Heart right ventricle (tissue), 16 donors: ENCODE measurements at places on chromosomes 5 and 9.

DNA sequence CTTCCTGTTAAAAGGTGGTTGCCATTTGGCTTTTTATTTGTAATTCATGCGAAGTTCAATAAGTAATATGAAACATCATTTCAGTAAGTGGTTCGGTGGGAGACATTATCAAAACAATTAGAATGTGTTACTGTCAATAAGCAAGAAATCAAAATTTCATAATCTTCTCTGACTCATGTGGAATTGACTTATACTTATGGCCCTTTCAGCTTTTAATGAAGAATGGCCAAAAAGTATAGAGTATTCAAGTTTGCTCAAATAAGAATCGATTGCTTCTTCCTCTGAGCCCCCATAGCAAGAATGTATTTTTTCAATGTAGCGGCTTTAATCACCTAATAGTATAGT lies 174.5 kb downstream of the AOPEP start:
- peak overlapping the region; percentile 65 for H3K27ac ChIP-seq
- peaks cover 26% of the 10 kb centered on the region for H3K4me1 ChIP-seq
- no peaks in the 10 kb centered on the region for H3K36me3 ChIP-seq
- no peak for DNase-seq
- no peaks in the 10 kb centered on the region for H3K27me3 ChIP-seq

GRCh38 chr9:91117959-91118703 lies 243.6 kb downstream of the AUH start:
- H3K4me1 ChIP-seq, result peaks cover 11% of the 10 kb centered on the region
- H3K36me3 ChIP-seq, result no peaks in the 10 kb centered on the region
- peak overlapping the region; percentile 79 for H3K27ac ChIP-seq
- peak; percentile 87 for DNase-seq
- peak overlapping the region; percentile 41 for H3K4me3 ChIP-seq
- H3K27me3 ChIP-seq, result no peaks in the 10 kb centered on the region

DNA sequence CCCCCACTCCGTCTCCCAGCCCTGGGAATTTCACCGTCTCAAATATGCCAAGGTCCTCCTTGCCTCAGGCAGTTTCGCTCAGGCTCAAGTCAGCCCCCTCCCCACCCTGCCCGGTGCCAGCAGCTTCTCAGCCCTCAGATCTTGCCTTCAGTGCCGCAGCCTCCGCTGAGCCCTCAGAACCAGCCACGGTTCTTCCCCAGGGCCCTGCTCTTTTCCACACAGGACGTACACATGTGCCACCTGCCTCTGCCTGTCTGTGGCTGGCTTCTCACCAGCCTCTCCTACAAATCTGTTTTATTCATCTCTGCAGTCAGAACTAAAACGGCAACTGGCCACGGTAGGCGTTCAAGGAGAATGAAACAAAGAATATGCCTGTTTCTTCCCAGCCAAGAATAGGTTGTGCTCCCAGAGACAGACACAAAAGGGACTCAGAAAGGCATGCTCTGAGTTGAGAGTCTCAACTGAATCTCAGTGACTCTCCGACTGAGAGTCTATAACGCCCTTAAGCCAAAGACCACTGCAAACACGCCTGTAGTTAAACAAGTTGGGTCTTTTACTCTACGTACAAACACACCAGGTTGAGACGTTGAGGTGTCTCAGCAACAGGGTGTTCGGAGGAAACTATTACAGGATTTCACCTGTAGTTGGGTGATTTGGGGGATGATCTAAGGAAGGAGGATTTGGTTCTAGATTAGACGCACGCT lies 10.6 kb upstream of the GRIN1 start:
- peak overlapping the region; percentile 89 for H3K4me3 ChIP-seq
- H3K27me3 ChIP-seq, result peaks cover 26% of the 10 kb centered on the region
- DNase-seq, result no peak
- peaks cover 32% of the 10 kb centered on the region for H3K4me1 ChIP-seq
- H3K36me3 ChIP-seq, result no peaks in the 10 kb centered on the region

DNA sequence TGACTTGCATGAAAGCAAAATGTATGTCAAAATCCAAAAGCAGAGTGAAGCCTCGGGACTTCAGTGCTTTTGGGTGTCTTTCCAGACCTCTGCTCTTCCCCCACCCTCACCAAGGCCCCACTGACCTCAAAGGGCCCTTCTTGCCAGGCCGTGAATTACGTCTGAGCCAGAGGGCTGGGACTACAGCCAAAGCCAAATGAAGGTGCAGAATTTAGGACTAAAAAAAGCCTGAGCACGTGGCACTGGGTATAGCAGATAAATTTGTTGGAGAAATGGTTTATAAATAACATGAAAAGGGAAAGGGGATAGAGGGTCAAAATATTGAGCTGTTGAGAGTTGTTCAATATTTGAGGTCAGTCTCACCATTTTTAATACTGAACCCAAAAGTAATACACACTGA lies 163.4 kb downstream of the GHR start:
- no peaks in the 10 kb centered on the region for H3K27me3 ChIP-seq
- H3K27ac ChIP-seq, result peak overlapping the region; percentile 77
- no peaks in the 10 kb centered on the region for H3K36me3 ChIP-seq
- no peaks in the 10 kb centered on the region for H3K4me1 ChIP-seq

DNA sequence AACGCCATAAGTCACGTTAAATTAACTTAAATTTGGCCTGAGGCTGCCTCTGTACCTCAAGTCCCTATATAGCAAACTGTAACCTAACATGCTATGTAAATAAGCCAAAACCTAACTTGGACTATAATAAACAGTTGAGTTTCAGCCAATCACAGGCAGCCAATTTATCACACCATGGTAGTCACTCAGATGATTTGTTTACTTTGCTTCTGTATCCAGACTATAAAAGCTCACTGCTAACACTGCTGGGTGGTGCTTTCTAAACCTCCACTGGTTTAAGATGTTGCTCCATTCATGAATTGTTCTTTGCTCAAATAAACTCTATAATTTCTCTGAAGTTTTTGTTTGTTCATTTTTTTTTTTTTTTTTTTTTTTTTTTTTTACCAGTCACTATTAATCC lies 62.8 kb downstream of the TRPM3 start:
- no peak overlapping the region for H3K27ac ChIP-seq
- H3K4me1 ChIP-seq, result no peaks in the 10 kb centered on the region
- DNase-seq, result no peak
- no peaks in the 10 kb centered on the region for H3K27me3 ChIP-seq

- DNase-seq, result no peak
- peaks cover 57% of the 10 kb centered on the region for H3K4me1 ChIP-seq
- H3K36me3 ChIP-seq, result no peaks in the 10 kb centered on the region
- no peaks in the 10 kb centered on the region for H3K27me3 ChIP-seq
These were observed 165.0 kb upstream of the MPDZ start for GRCh38 chr9:13444245-13445102.

DNA sequence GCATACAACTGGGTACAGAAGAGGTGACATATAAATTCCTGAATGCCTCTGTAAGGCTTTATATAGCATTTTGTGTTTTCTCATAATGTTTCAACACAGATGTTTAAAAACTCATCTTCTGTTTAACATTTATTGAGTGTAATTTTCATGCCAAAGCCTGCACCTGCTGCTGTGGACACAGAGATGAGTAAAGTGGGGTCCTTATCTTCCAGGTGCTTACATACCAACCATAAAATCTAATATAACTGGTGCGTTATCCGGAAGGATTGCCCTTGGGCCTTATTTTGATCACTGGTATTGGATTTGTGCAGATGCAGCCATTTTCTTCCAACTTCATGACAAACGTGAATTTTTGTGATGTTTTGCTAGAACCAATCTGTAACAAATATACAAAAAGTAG lies 222.3 kb downstream of the DMRT2 start:
- no peak overlapping the region for H3K27ac ChIP-seq
- DNase-seq, result no peak
- no peak overlapping the region for H3K4me3 ChIP-seq
- no peaks in the 10 kb centered on the region for H3K36me3 ChIP-seq

DNA sequence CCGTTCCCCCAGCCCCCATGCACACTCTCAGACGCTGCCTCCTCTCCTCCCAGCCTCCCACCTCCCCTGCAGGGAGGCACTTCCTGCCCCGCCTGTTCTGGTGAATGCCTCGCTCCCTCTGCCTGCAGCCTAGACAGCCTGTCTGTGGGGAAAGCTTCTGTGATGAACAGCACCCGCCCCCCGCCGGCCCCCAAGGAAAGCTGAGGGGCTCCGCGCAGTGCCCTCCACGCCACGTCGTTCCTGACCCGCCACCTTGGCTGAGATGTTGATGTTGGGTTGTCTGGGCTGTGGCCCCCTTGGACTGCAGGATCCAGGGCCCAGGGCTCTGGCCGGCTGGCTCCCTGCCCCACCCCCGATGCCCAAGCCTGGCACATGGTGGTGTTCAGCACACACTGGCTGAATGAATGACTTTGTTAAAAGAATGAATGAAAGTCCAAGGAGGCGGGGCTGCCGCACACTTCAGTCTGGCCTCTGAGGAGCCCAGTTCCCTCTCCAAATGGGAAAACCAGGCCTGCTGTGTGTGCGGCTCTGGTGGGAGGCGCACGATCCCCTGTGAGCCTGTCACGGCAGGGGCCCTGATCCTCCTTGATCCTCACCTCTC lies 2.1 kb upstream of the MYMK start:
- H3K4me1 ChIP-seq, result peaks cover 52% of the 10 kb centered on the region
- peak overlapping the region; percentile 58 for H3K27ac ChIP-seq
- H3K27me3 ChIP-seq, result peaks cover 8% of the 10 kb centered on the region
- no peaks in the 10 kb centered on the region for H3K36me3 ChIP-seq
- H3K4me3 ChIP-seq, result peak overlapping the region; percentile 7

DNA sequence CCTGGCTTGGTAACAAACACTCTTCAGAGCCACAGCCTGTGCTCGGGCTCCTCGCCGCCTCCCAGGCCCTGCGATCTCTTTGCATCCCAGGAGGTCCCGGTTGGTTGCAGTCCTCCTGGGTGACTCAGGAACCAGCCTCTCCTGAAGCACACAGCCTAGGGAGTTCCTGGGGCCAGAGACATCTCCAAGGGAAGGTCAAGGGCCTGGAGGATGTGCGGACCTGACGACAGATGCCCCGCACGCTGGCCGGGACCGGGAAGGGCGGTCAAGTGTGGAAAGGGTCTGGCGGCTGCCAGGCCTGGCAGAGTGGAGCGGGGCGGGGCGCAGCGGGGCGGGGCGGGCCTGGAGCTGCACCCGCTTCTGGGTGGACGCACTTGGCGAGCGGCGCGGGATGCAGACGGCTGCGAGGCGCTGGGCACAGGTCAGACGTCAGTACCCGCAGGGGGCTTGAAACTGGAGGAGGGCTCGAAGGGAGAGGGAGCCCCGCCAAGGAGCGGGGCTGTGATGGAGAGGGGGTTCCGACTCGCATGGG lies 45.0 kb upstream of the PRSS3 start:
- H3K27ac ChIP-seq, result no peak overlapping the region
- H3K4me3 ChIP-seq, result peak overlapping the region; percentile 17
- no peaks in the 10 kb centered on the region for H3K36me3 ChIP-seq
- peaks cover 12% of the 10 kb centered on the region for H3K4me1 ChIP-seq
- DNase-seq, result no peak
- H3K27me3 ChIP-seq, result peaks cover 50% of the 10 kb centered on the region

DNA sequence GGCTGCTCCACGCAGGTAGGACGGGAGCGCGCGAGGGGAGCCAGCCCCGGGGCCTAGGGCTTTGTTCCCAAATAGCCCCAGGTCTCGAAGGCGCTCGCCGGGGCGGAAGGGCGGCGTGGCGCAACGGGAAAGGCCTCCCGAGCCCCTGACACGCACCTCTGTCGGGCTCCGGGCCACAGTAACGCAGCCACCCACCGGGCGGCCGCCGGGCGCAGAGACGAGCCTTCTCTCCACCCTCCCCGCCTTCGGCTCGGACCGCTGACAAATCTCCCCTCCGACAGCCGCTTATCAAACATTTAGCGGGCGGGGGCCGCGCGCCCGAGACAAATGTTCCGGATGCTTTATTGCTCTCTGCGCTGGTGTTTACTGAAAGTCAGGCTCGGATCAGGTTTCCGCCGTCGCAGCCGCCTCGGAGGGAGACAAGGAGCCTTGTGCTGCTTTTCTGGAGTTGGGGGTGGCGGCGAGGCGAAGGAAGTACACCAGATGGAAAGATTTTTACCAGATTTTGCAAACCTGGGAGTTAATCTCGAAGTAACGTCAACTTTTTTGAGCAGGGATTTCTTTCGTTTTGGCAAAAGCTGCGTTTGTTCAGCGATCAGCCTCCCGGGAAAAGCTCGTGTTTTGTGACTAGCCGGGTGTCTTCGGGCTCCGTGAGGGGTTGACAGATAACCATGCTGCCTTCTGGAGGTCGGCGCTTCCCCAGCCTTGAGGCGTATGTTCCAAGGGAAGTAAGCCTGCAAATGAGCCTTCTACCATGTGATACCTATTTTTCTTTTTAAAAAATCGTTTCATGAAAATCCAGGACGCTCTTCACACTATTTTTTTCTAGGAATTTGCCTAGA lies 950 bp downstream of the RGMB start:
- no peaks in the 10 kb centered on the region for H3K27me3 ChIP-seq
- DNase-seq, result peak; percentile 55
- peak overlapping the region; percentile 94 for H3K27ac ChIP-seq
- H3K36me3 ChIP-seq, result no peaks in the 10 kb centered on the region

DNA sequence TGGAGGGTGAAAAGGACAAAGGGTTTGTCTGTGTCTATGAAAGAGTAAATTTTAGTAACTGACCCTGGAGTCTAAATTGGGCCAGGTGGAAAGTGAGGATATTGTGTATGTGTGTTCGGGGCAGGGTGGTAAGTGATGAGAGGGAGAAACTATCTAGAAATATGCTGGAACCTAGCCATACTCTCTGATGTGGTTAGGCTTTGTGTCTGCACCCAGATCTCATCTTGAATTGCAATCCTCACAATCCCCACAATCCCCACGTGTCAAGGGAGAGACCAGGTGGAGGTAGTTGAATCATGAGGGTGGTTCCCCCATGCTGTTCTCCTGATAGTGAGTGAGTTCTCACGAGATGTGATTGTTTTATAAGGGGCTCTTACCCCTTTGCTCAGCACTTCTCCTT lies 60.6 kb downstream of the COMMD10 start:
- H3K27ac ChIP-seq, result no peak overlapping the region
- H3K27me3 ChIP-seq, result no peaks in the 10 kb centered on the region
- no peaks in the 10 kb centered on the region for H3K36me3 ChIP-seq
- DNase-seq, result no peak
- peaks cover 5% of the 10 kb centered on the region for H3K4me1 ChIP-seq

DNA sequence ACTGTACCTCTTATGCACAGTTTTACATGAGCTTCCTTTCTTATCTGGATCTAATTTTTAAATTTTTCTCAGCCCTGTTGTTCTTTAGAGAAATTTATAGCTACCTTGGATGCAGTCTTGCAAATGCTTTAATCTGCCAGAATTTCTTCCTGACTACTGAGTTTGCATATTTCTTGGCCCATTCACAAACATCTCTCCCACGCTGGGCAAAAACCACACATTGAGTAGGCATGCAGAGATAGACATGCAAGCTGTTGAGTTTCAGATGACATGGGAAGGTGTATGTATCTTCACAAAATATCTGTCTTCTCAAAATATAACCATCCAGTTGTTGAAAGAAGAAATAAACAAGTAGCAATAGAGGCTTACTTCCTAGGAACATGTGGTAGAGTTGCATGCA lies 101.2 kb downstream of the PARP8 start:
- no peaks in the 10 kb centered on the region for H3K27me3 ChIP-seq
- H3K36me3 ChIP-seq, result peaks cover 76% of the 10 kb centered on the region
- H3K27ac ChIP-seq, result no peak overlapping the region
- H3K4me3 ChIP-seq, result no peak overlapping the region
- no peaks in the 10 kb centered on the region for H3K4me1 ChIP-seq

- no peak overlapping the region for H3K4me3 ChIP-seq
- no peaks in the 10 kb centered on the region for H3K27me3 ChIP-seq
- no peak for DNase-seq
These were observed 147.6 kb downstream of the AUH start for GRCh38 chr9:91214086-91214485.
